ENCODE measurements at places on chromosomes 5 and 9. TPM values are rescaled to one million over a fixed set of nuclear protein-coding genes. Genes with fewer than 3 reads are reported as not detected.
A peak's percentile ranks its signal among the peaks of the same experiment; 100 is the strongest.

WWC1 gene
- 47.0 TPM for total RNA-seq

UBE2QL1 gene
- total RNA-seq, result not detected

ARHGEF37 gene
- total RNA-seq, result 3.9 TPM

IL13 gene
- not detected for total RNA-seq

- no peak for DNase-seq
Measured at GRCh38 chr5:142722146-142722545, 36.3 kb upstream of the FGF1 start.

- DNase-seq, result no peak
Measured at GRCh38 chr5:125061726-125062125, 315.3 kb upstream of the ZNF608 start.

GRCh38 chr5:147818290-147818689 lies 13.2 kb downstream of the SPINK1 start:
- no peak for DNase-seq

DNA sequence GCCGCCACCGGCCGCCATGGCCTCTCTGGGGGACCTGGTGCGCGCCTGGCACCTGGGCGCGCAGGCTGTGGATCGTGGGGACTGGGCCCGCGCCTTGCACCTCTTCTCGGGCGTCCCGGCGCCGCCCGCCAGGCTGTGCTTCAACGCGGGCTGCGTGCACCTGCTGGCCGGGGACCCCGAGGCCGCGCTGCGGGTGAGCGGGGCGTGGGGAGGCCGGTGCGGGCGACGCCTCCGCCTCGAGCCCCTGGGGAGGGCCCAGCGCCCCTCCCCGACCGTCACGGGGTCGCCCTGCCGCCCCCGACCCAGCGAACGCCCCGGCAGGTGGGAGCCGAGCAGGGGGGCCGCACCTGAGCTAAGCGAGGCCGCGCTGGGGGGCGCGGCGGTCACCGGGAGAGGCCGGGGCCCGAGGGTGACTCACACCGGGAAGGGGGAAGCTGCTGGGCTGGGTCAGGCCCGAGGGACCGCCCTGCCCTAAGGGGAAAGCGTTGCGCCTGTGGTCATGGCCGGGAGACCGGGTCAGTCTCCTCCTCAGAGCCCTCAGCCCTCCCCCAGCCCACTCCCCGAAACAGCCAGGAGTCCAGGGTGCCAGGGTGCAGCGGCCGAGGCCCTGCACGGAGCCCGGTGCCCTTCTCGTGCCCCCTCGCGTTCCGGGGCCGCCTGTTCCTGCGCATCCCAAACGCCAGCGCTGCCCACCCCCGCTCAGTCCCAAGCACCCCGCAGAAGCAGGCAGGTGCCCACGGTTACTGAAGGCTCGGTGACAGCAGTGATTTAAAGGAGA lies 510 bp downstream of the NOXA1 start:
- peak; percentile 49 for DNase-seq

- no peak for DNase-seq
Measured at GRCh38 chr9:136244122-136244968, 1.3 kb downstream of the QSOX2 start.

- no peak for DNase-seq
Measured at GRCh38 chr9:95315108-95315746, 2.3 kb downstream of the FANCC start.

DNA sequence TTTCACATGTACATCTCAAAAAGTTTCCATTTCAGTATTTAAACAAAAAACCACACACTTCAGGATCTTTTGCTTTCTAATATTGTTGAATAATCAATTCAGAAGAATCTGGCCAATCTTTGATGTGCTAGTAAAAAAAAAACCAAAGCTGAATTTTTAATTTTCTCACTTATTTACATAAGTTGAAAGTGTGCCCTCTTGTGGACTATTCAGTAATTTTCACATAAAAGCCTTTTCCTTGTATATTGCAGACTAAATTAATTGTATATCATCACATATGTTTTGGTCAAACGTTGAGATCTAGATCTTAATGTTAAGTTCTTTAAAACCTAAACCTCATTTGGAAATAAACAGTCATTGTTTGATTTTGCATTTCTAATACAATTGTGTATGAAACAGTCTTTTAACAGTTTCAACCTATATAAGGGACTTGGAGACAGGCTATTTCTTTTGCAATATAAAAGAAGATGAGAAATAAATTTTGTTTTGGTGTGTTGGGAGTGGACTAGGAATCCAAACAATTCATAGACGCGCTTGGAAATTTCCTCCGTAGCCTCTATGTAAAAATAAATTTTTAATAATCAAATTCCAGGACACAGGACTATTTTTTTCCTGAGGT lies 68.1 kb downstream of the NIPBL start:
- peak; percentile 60 for DNase-seq

GRCh38 chr9:133332381-133332730 lies 3.6 kb downstream of the SURF6 start:
- no peak for DNase-seq

- peak; percentile 81 for DNase-seq
Measured at GRCh38 chr5:154179846-154180710, 10.5 kb upstream of the GALNT10 start.

GRCh38 chr9:108517651-108518365 lies 338.0 kb downstream of the ACTL7B start:
- DNase-seq, result no peak

DNA sequence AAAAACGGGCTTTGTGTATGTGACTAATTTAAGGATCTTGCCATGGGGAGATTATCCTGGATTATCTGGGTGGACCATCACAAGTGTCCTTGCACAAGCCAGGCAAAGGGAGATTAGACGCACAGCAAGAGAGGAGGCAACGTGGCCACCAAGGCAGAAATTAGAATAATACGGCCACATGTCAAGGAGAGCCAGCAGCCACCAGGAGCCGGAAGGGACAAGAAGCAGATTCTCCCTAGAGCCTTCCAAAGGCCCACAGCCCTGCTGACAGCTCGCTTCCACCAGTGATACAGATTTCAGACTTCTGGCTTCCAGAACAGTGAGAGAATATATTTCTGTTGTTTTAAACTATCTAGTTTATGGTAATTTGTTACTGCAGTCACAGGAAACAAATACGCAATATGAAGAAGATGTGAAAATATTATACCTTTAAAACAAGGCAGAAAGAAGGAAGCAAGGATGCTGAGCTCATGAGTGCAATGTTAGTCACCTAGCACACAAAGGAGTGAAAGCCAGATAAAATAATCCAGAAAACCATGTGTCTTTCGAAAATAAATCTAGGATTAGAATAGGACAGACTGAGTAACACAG lies 28.7 kb upstream of the F2RL1 start:
- DNase-seq, result peak; percentile 61

DNA sequence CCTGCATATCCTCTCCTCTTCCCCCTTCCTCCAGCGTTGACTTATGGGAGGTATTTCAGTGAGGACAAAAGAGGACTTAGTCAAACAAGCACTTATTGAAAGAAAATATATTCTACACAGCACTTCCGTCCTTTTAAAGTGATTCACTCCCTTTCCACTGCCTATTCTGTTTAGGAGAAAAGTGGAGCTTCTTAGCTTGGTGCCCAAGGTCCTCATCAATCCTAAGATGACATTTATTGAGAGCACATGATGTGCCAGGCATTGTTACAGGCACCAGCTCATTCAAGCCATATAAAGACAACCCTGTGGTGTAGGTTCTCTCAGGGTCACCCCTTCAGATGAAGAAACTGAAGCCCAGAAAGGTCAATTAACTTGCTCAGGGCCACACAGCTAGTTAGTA lies 95.9 kb downstream of the KCNIP1 start:
- no peak for DNase-seq
